ENCODE measurements at places on chromosomes 5 and 9.

- DNase-seq = peak; percentile 100
- H3K36me3 ChIP-seq = no peaks in the 10 kb centered on the region
- H3K4me1 ChIP-seq = peaks cover 68% of the 10 kb centered on the region
- no peaks in the 10 kb centered on the region for H3K27me3 ChIP-seq
Observed at GRCh38 chr5:82387001-82387818, 109.1 kb upstream of the RPS23 start.

DNA sequence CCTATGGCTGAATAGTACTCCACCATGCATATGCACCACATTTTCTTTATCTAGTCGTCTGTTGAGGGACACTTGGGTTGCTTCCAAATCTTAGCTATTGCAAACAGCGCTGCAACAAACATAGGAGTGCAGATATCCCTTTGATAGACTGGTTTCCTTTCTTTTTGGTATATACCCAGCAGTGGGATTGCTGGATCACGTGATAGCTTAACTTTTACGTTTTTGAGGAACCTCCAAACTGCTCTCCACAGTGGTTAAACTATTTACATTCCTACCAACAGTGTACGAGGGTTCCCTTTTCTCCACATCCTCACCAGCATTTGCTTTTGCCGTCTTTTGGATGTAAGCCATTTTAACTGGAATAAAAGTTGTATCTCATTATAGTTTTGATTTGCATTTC, 142.6 kb downstream of the TARS1 start:
- DNase-seq = no peak
- H3K4me1 ChIP-seq = peaks cover 25% of the 10 kb centered on the region
- H3K4me3 ChIP-seq = no peak overlapping the region
- no peaks in the 10 kb centered on the region for H3K27me3 ChIP-seq
- no peak overlapping the region for H3K27ac ChIP-seq
- no peaks in the 10 kb centered on the region for H3K36me3 ChIP-seq

- no peaks in the 10 kb centered on the region for H3K36me3 ChIP-seq
- H3K4me1 ChIP-seq = no peaks in the 10 kb centered on the region
- no peak overlapping the region for H3K27ac ChIP-seq
Observed at GRCh38 chr9:18707489-18708205, 233.7 kb downstream of the ADAMTSL1 start.

DNA sequence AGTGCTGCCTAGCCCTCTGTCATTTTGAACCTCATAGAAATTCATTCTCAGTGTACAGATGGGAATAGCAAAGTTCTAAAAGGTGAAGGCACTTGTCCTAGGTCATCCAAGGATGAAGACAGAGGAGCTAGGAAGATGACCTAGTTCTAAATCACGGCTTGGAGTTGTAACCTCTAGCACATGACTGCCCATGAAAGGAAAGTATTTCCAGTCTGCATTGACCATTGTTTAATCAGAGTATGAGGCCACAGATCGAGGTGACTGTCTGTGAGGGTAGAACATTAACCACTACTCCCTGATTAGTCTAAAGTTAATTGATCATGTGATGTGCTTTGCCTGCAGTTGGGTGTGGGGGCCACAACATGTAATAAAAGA, 674 bp upstream of the TNFSF15 start:
- no peak overlapping the region for H3K4me3 ChIP-seq
- no peak overlapping the region for H3K27ac ChIP-seq
- DNase-seq = no peak
- H3K36me3 ChIP-seq = no peaks in the 10 kb centered on the region
- H3K4me1 ChIP-seq = peaks cover 36% of the 10 kb centered on the region
- no peaks in the 10 kb centered on the region for H3K27me3 ChIP-seq

GRCh38 chr5:179833056-179833708, 12.5 kb downstream of the SQSTM1 start:
- no peaks in the 10 kb centered on the region for H3K27me3 ChIP-seq
- peaks cover 22% of the 10 kb centered on the region for H3K4me1 ChIP-seq
- H3K27ac ChIP-seq = no peak overlapping the region
- H3K36me3 ChIP-seq = peaks cover 70% of the 10 kb centered on the region

GRCh38 chr5:73106335-73106734, 14.0 kb upstream of the TMEM171 start:
- no peaks in the 10 kb centered on the region for H3K4me1 ChIP-seq
- H3K27ac ChIP-seq = no peak overlapping the region
- no peaks in the 10 kb centered on the region for H3K27me3 ChIP-seq
- no peak overlapping the region for H3K4me3 ChIP-seq

- no peaks in the 10 kb centered on the region for H3K4me1 ChIP-seq
- H3K36me3 ChIP-seq = no peaks in the 10 kb centered on the region
- no peak overlapping the region for H3K4me3 ChIP-seq
- H3K27ac ChIP-seq = no peak overlapping the region
- H3K27me3 ChIP-seq = no peaks in the 10 kb centered on the region
Observed at GRCh38 chr5:51225789-51226742, 157.2 kb upstream of the ISL1 start.

DNA sequence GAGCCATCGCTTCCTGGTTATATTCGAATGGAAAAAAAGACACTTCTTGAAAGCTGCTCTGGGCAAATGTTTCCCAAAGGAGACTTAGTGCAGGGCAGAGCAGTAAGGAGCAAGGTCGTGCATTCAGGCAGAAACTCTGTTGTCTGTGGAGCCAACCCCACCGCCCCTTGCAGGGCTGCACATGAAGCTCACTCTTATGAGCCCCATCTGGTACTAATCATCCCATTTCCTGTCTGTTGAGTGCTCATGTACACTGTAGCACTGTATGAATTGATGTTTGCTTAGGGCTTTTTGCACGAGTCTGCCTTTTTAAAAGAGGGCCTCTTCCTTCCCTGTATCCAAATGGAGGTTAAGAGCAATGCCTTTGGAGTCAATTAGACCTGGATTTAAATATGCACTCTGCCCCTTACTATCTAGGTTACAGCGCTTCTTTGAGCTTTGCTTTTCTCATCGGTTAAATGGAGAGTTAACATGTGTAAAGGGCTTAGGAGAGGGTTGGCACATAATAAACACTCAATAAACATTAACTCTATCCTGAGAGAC, 25.4 kb downstream of the HMHB1 start:
- no peaks in the 10 kb centered on the region for H3K4me1 ChIP-seq
- DNase-seq = no peak
- H3K36me3 ChIP-seq = no peaks in the 10 kb centered on the region
- no peak overlapping the region for H3K4me3 ChIP-seq
- H3K27me3 ChIP-seq = no peaks in the 10 kb centered on the region
- no peak overlapping the region for H3K27ac ChIP-seq

DNA sequence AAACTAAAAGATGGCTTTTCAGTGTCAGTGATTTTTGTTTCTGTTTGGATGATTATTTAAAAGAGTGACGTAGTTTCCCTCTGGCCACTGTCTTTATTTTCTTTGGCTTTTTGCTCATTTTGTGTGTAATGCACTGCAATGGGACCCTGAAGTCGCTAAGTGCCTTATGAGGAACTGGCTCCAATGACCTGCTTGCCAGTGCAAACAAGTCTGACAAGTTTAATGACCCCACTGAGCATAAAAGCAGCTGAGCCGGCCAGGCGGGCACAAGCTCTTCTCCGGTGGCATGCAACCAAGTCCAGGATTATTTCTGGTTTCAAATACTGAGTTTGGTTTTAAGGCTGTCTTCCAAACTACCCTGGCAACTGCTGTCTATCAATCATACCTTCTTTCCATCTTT, 15.6 kb upstream of the GNA14 start:
- no peaks in the 10 kb centered on the region for H3K4me1 ChIP-seq
- no peaks in the 10 kb centered on the region for H3K36me3 ChIP-seq
- no peak overlapping the region for H3K27ac ChIP-seq
- H3K27me3 ChIP-seq = peaks cover 20% of the 10 kb centered on the region

- H3K27me3 ChIP-seq = no peaks in the 10 kb centered on the region
- H3K36me3 ChIP-seq = no peaks in the 10 kb centered on the region
- DNase-seq = no peak
Observed at GRCh38 chr9:95296761-95297160, 20.7 kb downstream of the FANCC start.

GRCh38 chr9:98318834-98319478, 63.5 kb upstream of the TBC1D2 start:
- DNase-seq = no peak
- H3K4me3 ChIP-seq = no peak overlapping the region
- peaks cover 12% of the 10 kb centered on the region for H3K27me3 ChIP-seq
- H3K27ac ChIP-seq = no peak overlapping the region

DNA sequence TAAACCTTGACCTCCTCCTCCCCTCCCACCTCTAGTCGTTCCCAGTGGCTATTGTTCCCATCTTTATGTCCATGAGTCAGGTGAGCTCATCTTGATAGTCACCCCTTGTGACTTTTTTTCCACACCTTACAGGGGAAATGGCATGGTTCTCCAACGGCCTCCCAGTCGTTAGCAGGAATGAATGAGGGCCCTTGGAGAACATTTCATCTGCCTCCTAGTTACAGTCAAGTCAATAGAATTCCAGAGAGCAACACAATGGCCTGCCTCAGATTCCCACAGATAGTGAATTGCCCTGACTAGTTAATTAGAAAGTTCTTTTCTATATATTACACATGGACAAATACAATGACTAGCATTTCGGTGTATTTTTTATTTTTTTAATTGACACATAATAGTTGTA, 262.6 kb downstream of the ATPSCKMT start:
- H3K4me3 ChIP-seq = no peak overlapping the region
- no peak for DNase-seq
- H3K4me1 ChIP-seq = no peaks in the 10 kb centered on the region

DNA sequence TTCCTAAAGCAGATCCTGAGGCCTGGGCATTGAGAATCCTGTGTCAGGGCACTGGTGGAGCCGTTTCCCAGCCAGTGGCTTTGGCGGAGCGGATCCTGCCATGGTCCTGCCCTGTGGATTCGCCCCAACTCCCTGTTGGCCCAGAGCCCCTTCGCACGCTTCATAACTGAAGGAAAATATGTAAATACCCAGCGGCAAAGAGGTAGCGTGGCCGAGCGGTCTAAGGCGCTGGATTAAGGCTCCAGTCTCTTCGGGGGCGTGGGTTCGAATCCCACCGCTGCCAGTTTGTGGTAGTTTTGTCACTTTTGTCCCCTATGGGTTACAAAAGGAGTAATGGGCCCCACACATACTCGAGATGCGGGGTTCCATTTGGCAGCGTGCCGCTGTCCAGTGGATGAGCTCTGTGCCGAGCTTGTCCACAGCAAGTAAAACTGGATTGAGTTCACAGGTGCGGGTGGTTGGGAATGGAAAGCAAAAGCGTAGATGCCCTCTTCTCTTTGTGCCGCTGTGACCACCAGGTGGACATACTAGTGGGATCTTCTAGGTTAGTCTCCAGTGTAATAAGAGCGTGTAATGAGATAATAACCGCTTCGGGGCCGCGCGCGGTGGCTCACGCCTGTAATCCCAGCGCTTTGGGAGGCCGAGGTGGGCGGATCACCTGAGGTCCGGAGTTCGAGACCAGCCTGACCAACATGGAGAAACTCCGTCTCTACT, 17.3 kb downstream of the TRIM7 start:
- no peaks in the 10 kb centered on the region for H3K27me3 ChIP-seq
- H3K4me3 ChIP-seq = peak overlapping the region; percentile 74
- H3K4me1 ChIP-seq = peaks cover 26% of the 10 kb centered on the region

DNA sequence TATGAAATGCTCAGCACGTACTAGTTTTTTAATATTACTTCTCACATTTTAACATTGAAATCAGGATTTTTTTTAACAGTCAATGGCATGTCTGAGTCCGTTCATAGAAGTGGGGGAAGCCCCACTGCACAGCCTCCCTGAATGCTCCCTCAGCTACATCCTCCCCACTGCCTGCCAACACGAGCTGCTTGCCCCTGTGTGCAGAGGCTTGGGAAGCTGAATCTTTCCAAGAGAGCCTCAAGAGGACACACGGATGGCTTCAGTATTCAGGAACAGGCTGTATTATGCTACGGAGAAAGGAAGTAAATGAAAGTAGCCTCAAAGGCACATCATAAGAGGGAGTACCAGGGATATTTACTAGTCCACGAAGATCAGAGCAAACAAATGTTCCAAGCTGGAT, 248.7 kb downstream of the SPOCK1 start:
- H3K4me3 ChIP-seq = no peak overlapping the region
- H3K4me1 ChIP-seq = no peaks in the 10 kb centered on the region
- DNase-seq = no peak
- no peaks in the 10 kb centered on the region for H3K36me3 ChIP-seq
- H3K27me3 ChIP-seq = no peaks in the 10 kb centered on the region
- no peak overlapping the region for H3K27ac ChIP-seq

GRCh38 chr5:145854651-145855258, 18.1 kb downstream of the GRXCR2 start:
- H3K27ac ChIP-seq = no peak overlapping the region
- peaks cover 43% of the 10 kb centered on the region for H3K4me1 ChIP-seq
- no peaks in the 10 kb centered on the region for H3K36me3 ChIP-seq
- peak; percentile 23 for DNase-seq
- 0 out of 2 replicates have a peak overlapping the region, but pooled peaks have one; percentile 12 for H3K4me3 ChIP-seq
- no peaks in the 10 kb centered on the region for H3K27me3 ChIP-seq

DNA sequence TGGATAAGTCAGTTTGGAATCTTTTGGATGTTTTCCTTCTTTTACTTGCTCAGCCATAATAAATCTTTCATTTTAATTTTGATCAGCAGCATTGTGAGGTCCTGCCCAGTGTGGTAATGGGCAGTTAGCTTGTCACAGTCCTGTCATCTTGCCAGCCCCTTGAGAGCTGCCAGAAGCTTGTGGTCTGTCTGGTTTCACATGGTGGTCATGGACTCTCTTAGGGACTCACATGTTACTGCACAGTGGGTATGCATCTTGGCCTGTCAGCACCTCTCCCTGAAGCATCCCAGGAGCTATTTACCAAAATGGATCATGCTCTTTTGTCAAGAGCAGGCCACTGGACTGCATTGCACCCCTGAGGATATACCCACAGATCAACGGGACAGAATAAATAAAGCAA, 60.3 kb downstream of the DAPK1 start:
- H3K27ac ChIP-seq = no peak overlapping the region
- H3K4me1 ChIP-seq = no peaks in the 10 kb centered on the region
- no peak for DNase-seq
- no peak overlapping the region for H3K4me3 ChIP-seq

GRCh38 chr9:89667726-89668125, 62.9 kb downstream of the GADD45G start:
- H3K27me3 ChIP-seq = peaks cover 22% of the 10 kb centered on the region
- H3K4me1 ChIP-seq = peaks cover 39% of the 10 kb centered on the region
- H3K36me3 ChIP-seq = no peaks in the 10 kb centered on the region
- H3K4me3 ChIP-seq = no peak overlapping the region
- no peak for DNase-seq

DNA sequence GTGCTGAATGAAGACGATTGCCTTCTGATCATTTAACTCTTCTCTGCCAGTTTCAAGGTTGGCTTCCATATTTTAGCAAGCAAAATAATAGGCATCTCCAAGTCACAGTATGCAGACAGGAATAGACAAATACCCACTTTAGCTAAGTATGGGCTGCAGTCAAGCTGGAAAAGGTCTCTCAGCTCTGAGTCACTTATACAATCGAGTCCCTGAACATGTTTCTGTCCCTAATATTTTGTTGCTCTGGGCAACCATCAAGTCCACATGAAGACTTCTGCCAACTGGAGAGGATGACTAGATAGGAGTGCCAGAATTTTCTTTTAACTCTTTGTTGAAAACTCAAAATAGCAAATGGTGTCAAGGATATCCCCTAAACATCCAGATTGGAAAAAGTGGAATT, 575.3 kb downstream of the RAB3C start:
- no peak for DNase-seq
- no peak overlapping the region for H3K27ac ChIP-seq
- H3K27me3 ChIP-seq = no peaks in the 10 kb centered on the region

DNA sequence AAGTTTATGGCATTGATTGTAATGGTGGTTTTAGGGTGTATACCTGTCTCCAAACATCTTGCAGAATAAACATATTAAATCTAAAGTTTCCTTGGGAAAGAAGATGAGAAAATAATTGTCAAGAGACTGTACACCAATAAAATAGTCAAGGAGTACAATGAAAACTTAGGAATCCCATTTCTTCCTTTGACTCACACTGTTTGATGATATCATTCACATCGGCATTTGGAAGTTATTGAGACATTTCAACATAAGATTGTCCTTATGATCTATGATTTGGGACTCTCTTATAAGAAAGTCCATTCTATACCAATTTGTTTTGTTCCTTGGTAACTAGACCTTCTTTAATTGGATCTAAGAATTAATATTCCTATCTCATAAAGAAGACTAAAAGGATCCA, 482.7 kb downstream of the RAB3C start:
- no peaks in the 10 kb centered on the region for H3K27me3 ChIP-seq
- no peak overlapping the region for H3K4me3 ChIP-seq
- H3K4me1 ChIP-seq = peaks cover 61% of the 10 kb centered on the region
